Neuronal stem cell (in vitro differentiated cells): ENCODE measurements at places on chromosomes 16 and 17.

GRCh38 chr16:10123141-10123540, 59.1 kb downstream of the GRIN2A start:
- DNase-seq = no peak

- DNase-seq = peak; percentile 98
Measured at GRCh38 chr16:3123986-3124886, 10.6 kb upstream of the ZNF213 start.

GRCh38 chr17:376936-377863, 24.6 kb upstream of the RPH3AL start:
- DNase-seq = no peak

- DNase-seq = no peak
Measured at GRCh38 chr17:81333616-81334368, 38.7 kb upstream of the SLC38A10 start.

GRCh38 chr16:84369105-84369504, 767 bp downstream of the ATP2C2 start:
- DNase-seq = no peak

DNA sequence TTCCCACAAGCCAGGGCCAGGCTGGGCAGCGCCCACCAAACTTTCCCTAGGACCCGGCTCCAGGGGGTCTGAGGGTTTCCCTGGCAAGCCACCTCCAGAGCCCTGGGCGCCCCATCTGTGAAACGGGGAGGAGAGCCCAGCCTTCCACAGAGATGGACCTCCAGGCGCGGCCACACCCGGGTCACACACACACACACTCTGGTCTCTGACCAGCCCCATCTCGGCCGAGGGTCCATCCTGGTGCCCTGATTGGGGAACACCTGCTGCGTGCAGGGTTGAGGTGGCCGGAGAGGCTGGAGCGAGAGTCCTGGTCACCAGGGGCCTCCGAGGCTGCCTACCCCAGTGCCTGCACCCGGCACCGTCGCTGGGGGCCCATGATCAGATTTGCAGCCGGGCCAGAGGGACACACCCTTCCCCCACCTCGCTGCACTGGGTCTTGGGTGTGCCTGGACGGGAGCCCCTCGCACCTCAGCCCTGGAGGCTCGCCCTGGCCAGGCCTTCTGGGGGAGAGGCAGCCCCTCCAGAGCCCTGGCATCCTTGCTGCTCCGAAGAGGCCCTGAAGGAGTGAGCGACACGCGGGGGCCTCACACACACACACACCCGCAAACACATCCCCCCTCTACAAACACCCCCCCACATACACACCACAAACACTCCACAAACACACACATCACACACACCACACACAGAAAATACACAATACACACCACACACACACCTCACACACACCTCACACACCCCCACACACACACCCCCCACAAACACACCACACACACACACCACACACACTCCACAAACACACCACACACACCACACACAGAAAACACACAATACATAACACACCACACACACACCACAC, 29.7 kb downstream of the SLC25A10 start:
- no peak for DNase-seq
